Right renal pelvis (tissue), 4 donors: ENCODE measurements at places on chromosomes 13 and 19. TPM values are rescaled to one million over a fixed set of nuclear protein-coding genes. Genes with fewer than 3 reads are reported as not detected.

DNA sequence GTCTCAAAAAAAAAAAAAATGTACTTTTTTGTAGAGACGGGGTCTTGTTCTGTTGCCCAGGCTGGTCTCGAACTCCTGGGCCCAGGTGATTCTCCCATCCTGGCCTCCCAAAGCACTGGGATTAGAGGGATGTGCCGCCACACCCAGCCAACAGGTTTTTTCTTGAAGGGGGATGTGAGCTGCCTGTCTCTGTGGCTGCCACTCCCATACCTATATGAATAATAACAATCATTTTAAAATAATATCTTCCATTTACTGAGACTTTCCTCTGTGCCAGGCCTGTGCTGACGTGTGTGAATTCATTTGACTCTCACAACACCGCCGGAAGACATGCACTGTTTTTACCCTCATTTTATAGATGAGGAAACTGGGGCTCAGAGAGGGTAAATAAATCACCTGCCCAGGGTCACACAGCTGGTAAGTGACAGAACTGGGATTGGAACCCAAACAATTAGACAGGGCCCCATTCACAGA, 7.2 kb upstream of the BCL3 start:
- no peak for DNase-seq

DNA sequence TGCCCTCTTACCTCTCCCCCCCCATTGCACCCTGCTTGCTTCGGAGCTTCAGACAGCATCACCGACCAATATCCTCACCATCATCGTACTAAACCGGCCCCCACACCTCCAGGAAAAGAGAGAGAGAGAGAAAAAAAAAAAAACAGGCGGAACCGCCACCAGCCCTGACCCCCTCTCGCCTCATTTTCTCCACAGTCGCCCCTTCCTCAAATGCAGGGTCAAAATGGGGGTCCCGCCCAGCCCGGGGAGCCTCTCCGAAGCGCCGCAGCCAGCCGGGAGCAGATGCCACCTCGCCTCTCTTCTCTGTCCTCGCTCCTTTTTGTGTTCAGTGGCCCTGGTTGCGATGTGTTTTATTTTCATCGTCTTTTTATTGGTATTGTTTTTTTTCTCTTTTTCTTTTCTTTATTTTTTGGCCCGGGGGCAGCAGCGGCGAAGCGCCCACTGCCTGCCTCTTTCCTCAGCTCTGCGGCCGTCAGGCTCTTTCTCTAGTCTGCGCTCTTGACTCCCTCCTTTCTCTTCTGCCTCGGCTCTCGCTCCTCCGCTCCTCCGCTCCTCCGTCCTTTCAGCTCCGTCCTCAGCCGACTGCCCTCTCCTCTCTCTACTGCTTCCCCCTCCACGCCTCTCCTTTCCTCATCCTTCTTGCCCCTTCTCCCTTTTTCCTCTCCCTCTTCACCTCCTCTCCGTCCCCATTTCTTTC, 41.4 kb downstream of the DEDD2 start:
- no peak for DNase-seq

GRCh38 chr19:718991-719512, 10.3 kb downstream of the PALM start:
- DNase-seq, result no peak

DNA sequence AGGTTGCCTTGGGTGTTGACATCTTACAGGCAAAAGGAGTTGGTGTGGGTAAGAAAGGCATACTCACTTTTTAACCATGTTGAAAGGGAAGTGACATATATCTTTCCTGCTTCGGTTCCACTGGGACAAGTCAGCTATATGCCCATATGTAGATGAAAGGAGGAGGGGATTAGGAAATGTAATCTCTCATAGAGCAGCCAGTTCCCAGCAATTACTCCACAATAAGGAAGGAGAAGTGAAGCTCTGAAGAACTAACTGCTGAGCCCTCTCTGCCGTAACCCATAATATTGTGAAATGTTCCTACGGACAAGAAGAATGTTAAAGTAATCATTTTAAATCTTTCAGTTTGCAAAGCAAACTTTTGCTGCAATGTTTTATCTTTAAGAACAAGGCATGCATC, 82.2 kb downstream of the EDNRB start:
- no peak for DNase-seq

The CPB2 gene
- 0.09 TPM for polyA plus RNA-seq

GRCh38 chr19:48751845-48752495, 471 bp downstream of the FUT1 start:
- DNase-seq, result no peak

The DACH1 gene
- polyA plus RNA-seq, result 125 TPM

- DNase-seq, result no peak
Observed at GRCh38 chr13:28582892-28583240, 76.1 kb upstream of the POMP start.

DNA sequence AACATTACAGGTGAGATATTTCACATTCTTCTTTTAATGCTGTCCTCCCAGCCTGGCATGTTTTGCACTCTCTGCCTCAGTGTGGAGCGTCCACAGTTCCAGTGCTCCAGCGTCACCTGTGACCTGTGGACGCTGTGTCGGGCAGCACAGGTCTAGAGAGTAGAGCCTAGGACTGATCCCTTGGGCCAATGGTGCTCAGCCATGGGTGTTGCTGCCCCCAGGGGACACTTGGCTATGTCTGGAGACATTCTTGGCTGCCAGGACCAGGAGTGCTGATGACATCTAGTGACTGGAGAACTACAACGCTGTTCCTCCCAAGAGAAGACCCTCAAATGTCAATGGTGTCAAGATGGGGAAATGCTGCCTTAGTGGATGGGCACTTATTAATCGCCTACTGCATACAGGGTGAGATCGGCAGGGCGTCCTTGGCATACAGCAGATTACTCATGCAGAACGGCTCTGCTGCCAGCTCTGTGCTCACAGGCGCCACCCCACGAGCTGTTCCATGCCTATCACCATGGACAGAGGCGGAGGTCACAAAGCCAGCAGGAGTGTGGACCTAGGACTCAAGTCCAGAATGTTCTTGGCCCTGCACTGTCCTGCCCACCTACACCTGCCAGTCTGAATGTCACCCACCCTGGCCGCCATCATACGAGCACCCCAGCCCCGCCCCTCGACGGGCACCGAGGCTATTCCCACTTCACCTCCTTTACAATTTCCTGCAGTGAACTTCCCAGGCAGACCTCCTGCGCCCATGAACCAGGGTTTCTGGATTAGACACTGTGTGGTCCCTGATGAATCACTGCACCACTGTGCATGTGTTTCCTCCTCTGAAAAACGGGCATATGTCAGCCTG, 13.9 kb upstream of the MADCAM1 start:
- DNase-seq, result no peak

DNA sequence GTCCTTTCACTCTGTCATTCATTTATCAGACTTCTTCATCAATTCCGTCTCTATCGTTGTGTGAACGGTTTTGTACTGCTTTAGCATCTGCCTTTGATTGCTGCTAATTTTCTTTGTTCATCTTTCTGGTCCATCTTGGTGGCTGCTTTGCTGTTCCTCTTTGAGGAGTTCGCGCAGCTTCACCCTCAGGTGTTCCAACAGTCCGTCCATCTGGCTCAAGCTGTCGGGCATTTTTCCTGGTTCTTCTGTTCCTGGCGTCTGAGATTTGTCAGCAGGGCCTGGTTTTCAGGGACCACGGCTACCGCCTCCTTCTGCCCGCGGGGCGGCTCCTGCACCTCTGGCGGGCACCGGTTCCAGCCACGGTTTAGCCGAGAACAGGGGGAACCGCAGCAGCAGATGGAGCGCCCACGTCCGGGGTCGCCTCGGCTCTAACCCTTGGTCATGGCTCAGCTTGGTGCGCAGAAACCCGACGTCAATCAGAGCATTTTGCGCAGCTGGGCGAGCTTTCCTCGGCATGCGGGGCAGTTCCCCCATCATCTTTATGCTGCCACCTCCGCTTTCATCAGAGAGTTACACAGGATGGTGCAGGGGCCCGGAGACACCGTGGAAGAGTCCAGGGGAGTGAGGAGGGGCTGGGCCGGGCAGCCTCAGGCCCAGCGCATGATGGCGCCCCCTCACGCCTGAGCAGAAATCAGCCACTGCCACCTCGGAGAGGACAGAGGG, 89.5 kb downstream of the ZNF100 start:
- DNase-seq, result no peak

DNA sequence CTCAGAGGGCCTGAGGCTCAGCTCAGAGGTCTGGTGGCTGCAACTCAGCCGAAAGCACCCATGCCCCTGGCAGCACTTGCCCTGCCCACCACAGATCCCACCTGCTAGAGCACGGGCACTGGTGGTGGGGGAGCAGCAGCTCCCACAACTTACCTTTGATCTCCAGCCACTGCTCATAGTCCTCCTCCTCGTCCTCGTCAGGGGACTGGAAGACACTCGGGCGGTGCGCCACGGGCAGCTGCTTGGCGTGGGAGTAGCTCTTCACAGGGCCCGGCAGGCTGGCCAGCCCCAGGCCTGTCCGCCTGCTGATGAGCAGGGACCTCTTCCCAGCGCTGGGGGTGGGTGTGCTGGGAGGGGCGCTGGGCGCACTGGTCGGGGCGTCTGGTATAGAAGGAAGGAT, 14.6 kb downstream of the SUGP1 start:
- no peak for DNase-seq

DNA sequence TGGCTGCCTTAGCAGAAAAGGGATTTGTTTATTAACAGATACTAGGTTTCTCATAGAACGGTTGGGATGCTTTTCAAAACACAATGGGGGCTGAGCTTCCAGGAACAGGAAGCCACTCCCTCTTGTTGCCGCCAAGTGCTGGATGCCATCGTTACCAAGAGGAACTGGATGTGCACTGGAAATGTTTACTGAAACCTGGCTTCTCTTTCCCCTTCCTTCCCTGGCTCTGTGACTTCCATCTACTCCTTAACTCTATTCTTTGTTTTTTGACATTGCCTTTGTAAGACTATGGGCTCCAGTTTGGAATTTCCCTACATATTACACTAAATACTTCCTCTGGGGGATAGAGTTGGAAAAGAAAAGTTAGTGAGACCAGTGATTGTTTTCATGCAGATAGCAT, 11.7 kb upstream of the KL start:
- DNase-seq, result no peak

DNA sequence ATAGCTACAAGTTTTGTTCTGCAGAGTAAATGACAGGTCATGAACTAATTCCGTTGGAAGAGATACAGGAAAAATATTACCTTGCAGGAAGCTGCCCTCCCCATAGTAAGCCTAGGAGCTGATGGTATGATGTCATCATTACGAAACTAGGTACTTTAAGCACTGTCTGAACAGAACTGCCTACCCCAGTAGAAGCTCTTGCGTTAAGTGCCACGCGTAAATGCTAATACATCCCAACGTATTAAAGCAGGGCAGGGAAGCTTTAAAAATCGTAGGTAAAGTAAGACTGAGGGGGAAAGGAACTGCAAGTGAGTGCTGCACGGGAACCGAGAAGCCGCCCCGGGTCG, 572 bp downstream of the UGGT2 start:
- no peak for DNase-seq

GRCh38 chr13:108212886-108213285, 2.5 kb downstream of the LIG4 start:
- DNase-seq, result no peak

- no peak for DNase-seq
Observed at GRCh38 chr13:110887597-110888333, 27.1 kb downstream of the ANKRD10 start.

DNA sequence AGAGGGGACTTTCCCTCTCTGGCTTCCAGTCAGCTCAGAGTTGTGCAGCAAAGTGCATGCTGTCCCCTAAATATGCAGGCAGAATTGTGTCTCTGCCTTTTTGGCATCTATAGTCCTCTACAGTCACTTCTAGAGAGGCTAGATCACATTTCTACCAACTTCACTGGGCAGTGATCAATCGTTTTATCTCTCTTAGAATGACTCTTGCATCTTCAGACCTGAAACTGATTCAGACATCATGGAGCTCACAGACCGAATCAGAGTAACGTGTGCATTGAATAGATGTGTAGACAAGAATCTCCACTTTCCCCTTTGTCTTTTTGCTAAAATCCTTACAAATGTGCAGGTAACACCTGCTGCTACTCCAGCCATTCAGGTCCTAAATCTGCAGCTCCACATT, 6.2 kb downstream of the ZNF253 start:
- DNase-seq, result no peak

The KASH5 gene
- polyA plus RNA-seq, result 0.29 TPM

GRCh38 chr13:81577601-81578195, 1236.8 kb upstream of the SPRY2 start:
- DNase-seq, result peak; percentile 12

DNA sequence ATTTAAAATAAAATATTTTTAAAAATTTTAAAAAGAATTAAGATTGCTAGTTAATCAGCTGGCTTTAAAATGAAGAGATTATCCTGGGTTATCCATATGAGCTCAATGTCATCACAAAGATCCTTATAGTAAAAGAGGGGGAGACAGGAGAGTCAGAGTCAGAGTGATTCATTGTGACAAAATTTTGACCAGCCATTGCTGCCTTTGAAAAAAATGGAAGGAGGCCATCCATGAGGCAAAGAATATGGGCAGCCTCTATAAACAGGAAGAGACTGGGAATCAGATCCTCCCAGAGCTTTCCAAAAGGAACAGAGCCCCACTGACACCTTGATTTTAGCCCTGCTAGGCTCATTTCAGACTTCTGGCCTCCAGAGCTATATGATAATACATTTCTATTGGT, 9.3 kb upstream of the RUBCNL start:
- DNase-seq, result no peak

The GTF3A gene
- 89.9 TPM for polyA plus RNA-seq

GRCh38 chr13:47433461-47434005, 536.7 kb upstream of the HTR2A start:
- DNase-seq, result no peak

GRCh38 chr13:100235311-100235901, 146.5 kb downstream of the PCCA start:
- DNase-seq, result peak; percentile 27

DNA sequence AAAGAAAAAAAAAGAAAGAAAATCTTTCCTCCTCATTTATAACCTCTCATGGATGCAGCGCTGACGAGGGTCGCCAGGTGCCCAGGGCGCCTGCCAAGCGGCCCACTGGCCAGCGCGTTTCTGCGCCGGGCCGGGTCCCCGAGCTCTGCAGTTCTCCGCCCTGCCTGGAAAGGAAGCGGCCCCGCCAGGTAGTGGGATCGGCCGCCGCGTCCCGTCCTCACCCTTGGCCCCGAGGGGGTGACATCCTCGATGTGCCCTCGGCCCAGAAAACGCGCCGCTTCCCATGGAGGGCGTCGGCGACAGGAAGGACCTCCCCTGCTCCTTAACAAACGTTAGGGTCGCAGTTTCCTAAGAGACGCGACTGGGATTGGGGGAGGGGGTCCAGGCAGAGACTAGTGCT, 56.9 kb downstream of the ZNF726 start:
- no peak for DNase-seq

The THSD1 gene
- polyA plus RNA-seq, result 7.2 TPM

The N4BP2L2 gene
- 128 TPM for polyA plus RNA-seq

- DNase-seq, result no peak
Observed at GRCh38 chr19:21848706-21849105, 12.7 kb upstream of the ZNF43 start.

- DNase-seq, result no peak
Observed at GRCh38 chr13:48977286-48977625, 1.5 kb downstream of the FNDC3A start.

The RGL3 gene
- polyA plus RNA-seq, result 94.8 TPM
